ENCODE measurements at places on chromosomes 1 and 21. TPM values are rescaled to one million over a fixed set of nuclear protein-coding genes. Genes with fewer than 3 reads are reported as not detected.

The SLC1A7 gene
- not detected for total RNA-seq

The SELENBP1 gene
- total RNA-seq = 18.1 TPM

The LDLRAD1 gene
- not detected for total RNA-seq

The PPP2R5A gene
- total RNA-seq = 29.4 TPM

The BTF3L4 gene
- total RNA-seq = 40.6 TPM

The VSIG8 gene
- not detected for total RNA-seq

The SETDB1 gene
- 30.4 TPM for total RNA-seq

The GNG12 gene
- total RNA-seq = 103 TPM

The KHDRBS1 gene
- 124 TPM for total RNA-seq

The CLDN14 gene
- total RNA-seq = not detected

The TLR5 gene
- 0.25 TPM for total RNA-seq

The C8B gene
- not detected for total RNA-seq

The EVA1C gene
- 2.4 TPM for total RNA-seq

The IARS2 gene
- 50.3 TPM for total RNA-seq

The NBPF10 gene
- total RNA-seq = 1.8 TPM

The MCOLN2 gene
- 0.49 TPM for total RNA-seq

The HPCAL4 gene
- total RNA-seq = not detected

The KRTAP19-1 gene
- not detected for total RNA-seq

The SELL gene
- total RNA-seq = 0.16 TPM

The OR10J5 gene
- not detected for total RNA-seq

The TTC39A gene
- total RNA-seq = 20.8 TPM

The TAF12 gene
- 18.9 TPM for total RNA-seq

The AQP10 gene
- total RNA-seq = not detected

The KCNJ10 gene
- not detected for total RNA-seq

The LAMC2 gene
- 43.6 TPM for total RNA-seq

Measured in mesangial cell (primary cell).